ENCODE measurements at places on chromosomes 2 and 18.

GRCh38 chr2:235024931-235025773 lies 73.3 kb downstream of the SH3BP4 start:
- no peak for DNase-seq

GRCh38 chr18:61817086-61817485 lies 75.7 kb downstream of the RNF152 start:
- DNase-seq, result peak; percentile 13

GRCh38 chr18:8773980-8774379 lies 68.6 kb downstream of the MTCL1 start:
- DNase-seq, result no peak

GRCh38 chr2:54227798-54228197 lies 28.2 kb downstream of the TSPYL6 start:
- no peak for DNase-seq

- DNase-seq, result no peak
Observed at GRCh38 chr2:14587119-14587518, 45.4 kb upstream of the LRATD1 start.

DNA sequence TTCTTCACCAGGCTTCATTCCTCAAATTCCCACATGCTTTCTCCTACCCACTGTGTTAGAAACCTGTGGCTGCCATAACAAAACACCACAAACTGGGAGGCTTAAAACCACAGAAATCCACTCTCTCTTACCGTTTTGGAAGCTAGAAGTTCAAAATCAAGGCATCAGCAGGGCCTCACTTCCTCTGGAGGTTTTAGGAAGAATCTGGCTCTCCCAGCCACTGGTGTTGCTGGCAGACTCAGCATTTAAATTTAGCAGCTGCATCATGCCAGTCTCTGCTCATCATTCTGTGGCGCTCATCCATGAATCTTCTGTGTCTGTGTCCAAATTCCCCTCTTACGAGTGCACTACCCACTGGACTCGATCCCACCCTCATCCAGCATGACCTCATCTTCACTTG lies 248.5 kb downstream of the ZNF516 start:
- DNase-seq, result no peak

DNA sequence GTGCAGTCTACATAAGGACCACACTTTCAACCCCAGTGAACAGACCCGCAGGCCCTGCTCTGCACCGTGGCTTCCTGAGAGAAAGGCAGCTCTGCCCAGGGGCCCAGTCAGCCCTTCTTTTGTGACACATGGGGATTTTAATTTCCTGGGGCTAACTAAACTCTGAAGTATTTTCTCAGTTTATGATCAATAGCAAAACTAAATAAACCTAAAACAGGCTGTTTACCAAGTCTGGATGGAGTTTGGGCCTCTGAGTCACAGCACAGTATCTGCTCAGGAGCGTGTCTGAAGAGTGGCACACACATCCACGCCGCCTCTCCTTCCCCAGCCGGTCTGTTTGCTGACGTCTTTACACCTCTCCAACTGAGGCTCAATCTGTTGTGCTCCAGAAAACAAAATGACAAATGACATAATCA lies 72.3 kb downstream of the LDLRAD4 start:
- DNase-seq, result no peak

- no peak for DNase-seq
Observed at GRCh38 chr2:32558492-32558891, 69.4 kb upstream of the TTC27 start.

DNA sequence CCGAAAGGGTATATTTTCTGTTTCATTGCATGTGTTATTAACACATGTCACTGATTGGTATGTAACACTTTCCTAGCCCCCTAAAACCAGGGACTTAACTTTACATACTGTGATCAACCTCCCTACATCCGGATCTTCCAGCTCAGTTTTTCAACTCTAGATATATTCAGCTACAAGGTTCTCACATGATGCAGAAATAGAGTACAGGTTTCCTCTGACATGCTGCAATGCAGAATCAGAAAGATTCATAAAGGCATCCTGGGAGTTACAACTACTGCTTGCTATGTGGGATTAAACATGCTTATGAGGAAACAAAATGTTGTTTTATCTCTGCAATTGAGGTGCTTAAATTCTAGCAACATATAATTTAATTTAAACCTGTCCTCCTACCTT lies 14.0 kb downstream of the FBXO11 start:
- DNase-seq, result no peak

DNA sequence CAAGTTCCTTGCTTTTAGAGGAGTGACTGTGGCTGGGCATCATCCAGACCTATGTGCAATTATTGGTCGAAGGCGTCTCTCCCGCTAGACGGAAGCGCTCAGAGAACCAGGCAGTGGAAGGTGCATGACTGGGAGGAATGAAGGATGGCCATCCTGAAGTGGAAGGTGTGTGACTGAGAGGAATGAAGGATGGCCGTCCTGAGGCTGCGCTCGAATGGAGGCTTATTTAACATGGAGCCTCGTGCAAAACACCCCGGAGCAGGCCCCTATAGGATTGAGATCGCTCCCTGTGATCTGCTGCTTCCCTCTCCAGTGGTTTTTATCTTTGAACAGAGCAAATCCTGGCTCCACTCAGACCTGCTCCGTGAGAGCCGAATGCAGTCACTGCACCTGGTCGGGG lies 140.2 kb upstream of the ID2 start:
- DNase-seq, result no peak

DNA sequence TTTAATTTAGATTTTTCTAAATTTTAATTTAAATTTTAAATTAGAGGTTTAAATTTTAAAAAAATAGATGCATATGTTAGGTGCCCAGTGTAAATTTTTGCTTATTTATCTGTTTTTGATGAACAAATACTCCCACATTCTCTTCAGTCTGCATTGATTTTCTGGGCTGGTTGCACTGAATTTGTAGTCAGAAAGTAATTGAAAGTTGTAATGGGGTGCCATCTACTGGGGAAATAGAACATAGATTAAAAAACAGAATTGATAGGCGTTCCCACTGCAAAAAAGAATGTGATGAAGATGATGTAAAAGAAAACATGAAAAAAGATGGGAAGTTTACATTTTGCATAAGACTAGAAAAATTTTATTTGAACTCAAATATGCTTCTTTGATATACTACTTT lies 51.7 kb upstream of the CCDC85A start:
- DNase-seq, result peak; percentile 10

GRCh38 chr2:175188761-175189160 lies 7.3 kb upstream of the ATP5MC3 start:
- DNase-seq, result no peak

DNA sequence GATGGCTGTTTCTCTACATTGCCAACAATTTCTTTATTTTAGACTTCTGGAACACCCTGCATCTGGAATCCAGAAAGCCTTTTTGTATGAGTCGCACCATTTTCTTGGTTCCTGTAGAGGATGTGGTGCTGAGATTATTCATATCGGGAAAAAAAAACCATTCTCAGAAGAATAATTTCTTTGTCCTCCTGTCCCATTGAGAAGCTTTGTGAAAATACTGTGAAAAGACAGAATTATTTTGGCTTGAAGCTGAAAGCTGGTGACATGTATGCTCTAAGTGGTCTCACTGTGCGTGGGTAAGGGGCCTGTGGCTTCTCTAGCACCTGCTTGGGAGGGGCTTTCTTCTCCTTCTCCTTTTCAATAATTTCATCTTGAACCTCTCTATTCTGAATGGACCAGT lies 138.4 kb downstream of the FAM210A start:
- DNase-seq, result no peak

DNA sequence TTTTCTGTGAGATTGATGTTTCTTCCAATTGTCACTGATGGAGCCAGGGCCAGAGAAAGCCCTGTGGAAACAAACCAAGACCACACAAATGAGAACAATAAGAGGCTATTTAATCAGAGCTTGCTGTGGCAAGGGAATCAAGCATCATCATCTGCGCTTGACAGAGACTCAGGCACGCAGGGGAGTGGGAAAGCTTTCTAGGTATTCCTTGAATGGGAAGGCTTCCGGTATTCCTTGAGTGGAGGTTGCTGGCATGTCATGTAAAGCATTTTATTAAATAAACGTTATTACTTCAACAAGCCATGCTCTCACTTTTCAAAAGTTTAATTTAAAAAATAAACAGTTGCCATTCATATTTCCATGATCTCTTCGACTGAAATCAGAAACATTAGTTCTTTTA lies 194.6 kb upstream of the SYT4 start:
- DNase-seq, result no peak

- DNase-seq, result no peak
Observed at GRCh38 chr2:231228974-231229529, 30.6 kb downstream of the ARMC9 start.

GRCh38 chr2:38146907-38147307 lies 71.0 kb upstream of the CYP1B1 start:
- DNase-seq, result peak; percentile 80

GRCh38 chr2:134372611-134373131 lies 118.8 kb downstream of the MGAT5 start:
- DNase-seq, result peak; percentile 70

DNA sequence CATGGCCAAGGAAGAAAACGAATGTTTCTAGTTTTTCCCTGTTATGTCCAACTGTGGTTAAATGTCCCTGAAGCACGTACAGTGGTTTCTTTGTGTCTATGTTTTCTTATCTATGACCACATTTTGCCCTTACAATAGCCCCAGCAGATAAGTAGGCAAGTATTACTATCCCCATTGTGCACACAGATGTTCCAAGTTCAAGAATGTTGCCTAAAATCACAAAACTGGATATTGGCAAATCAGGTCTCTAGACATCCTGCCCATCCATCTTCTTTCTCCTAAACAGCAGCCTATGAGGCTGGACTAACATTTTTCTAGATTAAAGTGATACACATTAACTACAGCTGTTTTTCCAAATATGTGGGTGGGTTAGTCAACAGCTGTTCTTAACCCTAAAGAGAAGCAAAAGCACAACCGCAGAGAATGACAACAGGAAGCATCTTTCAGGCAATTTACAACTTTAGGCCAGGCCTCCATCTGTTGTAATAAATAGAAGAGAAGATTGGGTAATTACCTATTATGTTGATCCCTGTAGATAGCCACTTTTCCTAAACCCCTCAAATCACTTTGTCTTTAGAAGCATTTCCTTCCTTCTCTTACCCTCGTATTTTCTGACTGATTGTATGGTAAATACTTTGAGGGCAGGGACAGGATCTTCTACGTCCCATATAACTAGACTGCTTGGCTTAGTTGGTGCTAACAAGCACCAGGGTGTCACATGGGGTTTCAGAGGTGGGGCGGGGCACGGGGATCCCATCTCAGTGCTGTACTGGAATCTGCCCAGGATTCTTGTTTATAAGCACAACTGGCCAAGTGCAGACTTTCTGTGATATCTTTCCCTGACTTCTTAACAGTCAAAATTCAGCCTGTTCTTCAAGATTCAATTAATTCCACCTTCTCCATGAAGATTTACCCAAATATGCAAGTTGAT lies 132.1 kb upstream of the SETBP1 start:
- peak; percentile 34 for DNase-seq

GRCh38 chr18:24322584-24323136 lies 75.0 kb downstream of the OSBPL1A start:
- peak; percentile 47 for DNase-seq

- no peak for DNase-seq
Observed at GRCh38 chr2:191539068-191539467, 138.9 kb upstream of the NABP1 start.

GRCh38 chr2:71637736-71638135 lies 184.4 kb downstream of the DYSF start:
- DNase-seq, result no peak

Data from AG09309 (cell line).